ENCODE measurements at places on chromosomes 11 and 22.

DNA sequence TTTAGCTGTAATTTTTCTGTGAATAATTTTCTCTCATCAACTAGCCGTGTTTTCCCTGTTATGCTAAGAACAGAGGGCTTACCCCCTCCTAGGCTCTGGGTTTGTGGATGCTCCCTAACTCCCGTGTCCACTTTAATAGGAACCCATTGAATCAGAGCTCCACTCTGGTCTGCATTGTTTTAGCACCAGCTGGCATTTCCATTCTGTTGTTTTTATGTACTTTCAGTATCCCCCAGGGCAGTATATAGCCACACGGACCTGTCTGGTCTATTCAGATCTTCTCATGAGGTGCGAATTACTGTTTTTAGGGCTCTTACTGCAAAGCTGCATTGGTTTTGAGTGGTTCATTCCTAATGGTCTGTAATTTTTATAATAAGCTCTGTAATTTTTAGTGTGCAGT is 16.0 kb downstream of the POLD3 start:
- DNase-seq = no peak

- no peak for DNase-seq
These were observed 10.1 kb downstream of the SLC5A1 start for GRCh38 chr22:32052936-32053791.

DNA sequence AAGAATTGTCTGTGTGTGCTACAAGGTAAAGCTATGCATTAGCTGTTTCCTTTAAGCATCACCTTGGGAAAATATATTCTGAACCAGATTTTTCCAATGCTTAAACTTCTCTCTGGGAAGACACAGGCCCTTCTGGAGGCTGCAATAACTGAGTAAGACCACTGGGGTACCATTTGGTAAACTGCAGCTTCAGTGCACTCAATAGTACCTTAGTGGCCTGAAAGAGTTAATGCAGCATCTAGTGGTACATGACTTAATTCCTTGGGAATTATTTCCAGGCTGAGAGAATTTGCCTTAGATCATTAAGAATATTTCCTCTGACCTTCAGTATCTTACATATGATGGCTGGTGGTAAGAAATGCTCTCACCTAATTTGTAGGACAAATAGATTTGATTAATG is 727.4 kb downstream of the DLG2 start:
- no peak for DNase-seq

DNA sequence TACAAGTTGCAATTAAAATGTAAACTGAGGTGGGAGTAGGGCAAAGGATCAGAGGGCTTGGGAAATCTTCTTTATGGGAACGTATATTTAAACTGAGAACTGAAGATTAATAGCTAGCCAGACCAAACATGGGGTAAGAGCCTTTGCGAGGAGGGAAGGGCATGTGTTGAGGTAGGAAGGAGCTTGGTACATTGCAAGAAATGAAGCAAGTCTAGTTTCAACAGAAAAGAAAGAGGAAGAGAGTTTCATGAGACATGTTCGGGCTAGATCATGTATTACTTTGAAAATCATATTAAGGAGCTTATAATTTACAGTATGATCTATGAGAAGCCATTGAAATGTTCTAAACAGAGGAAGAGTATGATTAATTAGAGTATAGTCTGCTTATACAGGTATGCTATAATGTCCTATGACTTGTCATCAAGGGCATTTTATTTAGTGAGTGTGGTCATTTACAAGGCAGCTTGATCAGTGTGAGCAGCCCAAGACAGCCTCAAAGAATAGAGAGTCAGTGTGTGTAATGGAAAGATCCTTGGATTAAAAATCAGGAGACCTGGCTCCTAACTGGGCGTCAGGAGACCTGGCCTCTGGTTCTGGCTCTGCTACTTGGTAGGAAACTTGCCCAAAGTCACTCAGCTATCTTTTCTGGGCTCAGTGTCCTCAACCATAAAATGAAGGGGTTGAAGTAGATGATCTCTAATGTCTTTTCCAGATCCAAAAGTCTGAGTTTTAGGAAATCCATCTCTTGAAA is 10.9 kb downstream of the GAS2 start:
- DNase-seq = no peak

GRCh38 chr11:44731685-44732430 is 5.1 kb downstream of the TSPAN18 start:
- no peak for DNase-seq

- DNase-seq = no peak
These were observed 42.6 kb upstream of the APOA1 start for GRCh38 chr11:116879800-116880625.

DNA sequence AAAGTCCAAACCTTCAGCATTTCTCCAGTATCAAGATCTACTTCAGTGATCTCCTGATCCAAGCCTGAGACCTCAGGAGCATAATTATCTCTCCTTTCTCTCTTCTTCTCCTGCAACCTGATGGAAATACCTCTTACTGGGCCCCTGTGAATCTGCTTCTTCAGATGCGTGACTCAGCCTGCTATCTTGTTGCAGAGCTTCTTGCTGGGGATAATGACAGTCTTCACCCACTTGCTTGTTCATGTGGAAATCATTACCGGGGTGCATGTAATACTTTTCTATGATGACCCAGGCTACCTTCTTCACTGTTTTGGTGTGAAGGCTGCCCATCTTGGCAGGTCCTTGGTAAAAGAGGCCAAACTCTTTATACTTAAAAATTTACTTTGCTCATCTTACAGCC is 140.0 kb upstream of the POU2AF2 start:
- no peak for DNase-seq

DNA sequence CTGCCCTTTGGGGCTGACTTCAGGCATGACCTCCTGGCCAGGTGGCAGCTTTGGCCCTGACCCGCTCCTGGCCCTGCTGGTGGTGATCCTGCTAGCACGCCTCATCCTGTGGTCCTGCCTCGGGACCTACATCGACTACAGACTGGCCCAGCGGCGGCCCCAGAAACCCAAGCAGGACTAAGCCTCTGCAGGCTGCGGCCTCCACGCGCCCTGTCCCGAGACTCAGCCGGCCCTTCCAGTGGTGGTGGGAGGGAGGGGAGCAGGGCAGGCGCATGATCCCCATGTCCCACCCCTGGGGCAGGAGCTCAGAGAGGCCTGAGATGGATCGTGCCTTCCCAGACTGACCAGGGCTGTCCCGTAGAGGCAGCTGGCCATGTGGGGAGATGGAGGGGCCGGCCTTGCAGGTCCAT is 2.1 kb downstream of the SMIM38 start:
- DNase-seq = no peak

DNA sequence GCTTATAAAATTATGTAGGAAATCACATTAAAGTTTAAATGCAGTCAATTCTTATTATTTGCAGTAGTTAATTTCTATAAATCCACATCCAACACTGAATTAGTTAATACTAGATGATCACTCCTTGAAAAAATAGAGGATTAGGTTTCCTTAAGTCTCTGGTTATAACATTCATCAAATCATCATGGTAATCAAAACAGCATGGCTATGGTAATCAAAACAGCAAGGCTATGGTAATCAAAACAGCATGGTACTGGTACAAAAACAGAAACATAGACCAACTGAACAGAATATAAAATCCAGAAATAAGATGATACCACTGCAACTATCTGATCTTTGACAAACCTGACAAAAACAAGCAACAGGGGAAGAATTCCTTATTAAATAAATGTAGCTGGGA is 814.6 kb upstream of the CCDC179 start:
- no peak for DNase-seq

DNA sequence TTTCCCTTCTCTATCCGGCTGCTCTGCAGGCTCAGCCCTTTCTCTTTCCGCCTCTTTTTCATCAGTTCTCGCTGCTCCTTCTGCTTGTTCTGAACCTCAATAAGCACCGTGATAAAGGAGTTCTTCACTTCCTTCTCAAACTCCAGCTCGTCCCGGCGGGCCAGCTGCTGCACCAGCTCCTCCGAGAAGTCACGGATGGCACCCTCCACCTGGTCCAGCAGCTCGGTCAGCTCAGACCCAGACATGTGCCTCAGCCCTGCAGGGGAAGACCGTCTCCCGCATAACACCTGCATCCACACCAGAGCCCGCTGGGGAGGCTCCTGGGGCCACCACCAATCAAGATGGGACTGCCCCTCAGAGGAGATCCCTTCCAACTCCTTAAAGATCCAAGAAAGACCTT is 40.2 kb downstream of the FEZ1 start:
- DNase-seq = no peak

DNA sequence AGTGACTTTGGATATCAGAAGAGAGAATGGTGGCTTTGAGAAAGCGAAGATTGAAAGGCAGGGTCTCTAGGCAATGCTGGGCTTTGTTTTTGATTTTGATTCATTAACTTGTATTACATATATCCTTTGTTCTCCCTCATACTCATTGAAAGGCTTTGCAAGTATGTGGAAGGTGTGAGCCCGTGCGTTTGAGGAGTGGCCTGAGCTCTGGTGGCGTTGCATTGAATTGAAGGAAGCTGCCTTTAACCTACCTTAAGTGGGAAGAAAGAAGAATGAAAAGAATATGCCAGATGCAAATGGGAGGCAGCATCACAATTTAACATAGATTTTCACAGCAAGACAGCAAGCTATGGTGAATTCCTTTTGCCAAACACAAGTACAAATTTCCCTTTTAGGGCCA is 6.7 kb downstream of the MMP7 start:
- DNase-seq = no peak

GRCh38 chr22:35914665-35915476 is 113.8 kb downstream of the RBFOX2 start:
- DNase-seq = no peak

DNA sequence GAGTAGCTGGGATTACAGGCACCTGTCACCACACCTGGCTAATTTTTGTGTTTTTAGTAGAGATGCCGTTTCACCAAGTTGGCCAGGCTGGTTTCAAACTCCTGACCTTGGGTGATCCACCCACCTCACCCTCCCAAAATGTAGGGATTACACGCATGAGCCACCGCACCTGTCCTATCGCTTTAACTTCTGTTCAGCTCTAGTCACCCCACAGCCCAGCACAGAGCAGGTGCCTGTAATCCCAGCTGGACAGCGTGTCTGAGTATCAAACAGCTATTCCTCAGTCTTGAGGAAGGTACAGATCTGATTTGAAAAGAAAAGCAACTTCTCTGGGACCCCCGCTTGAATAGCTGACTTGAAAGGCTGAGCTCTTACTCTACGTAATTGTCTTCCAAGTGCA is 149.1 kb downstream of the CTTN start:
- DNase-seq = no peak

- DNase-seq = no peak
These were observed 536.8 kb downstream of the MIAT start for GRCh38 chr22:27194096-27194748.

DNA sequence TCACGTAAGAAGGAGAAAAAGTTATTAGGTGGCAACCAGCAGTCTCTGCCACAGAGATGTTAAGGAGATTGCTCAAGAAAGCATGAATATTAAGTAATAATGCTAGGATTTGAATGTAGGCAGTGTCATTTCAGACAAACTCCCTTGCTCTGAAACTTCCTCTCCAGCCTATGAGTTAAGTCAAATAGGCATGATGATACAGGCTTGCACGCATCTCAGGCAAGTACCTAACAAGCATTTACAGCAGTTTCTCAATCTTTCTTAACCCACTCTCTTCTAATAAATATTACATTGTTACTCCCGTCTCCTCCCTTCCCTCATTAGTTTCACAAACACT is 72.7 kb downstream of the RAB38 start:
- no peak for DNase-seq

- no peak for DNase-seq
These were observed 728 bp downstream of the CTTN start for GRCh38 chr11:70398834-70399680.

- no peak for DNase-seq
These were observed 442.6 kb downstream of the TBC1D22A start for GRCh38 chr22:47205081-47205491.
